ENCODE measurements at places on chromosomes 2 and 18.

GRCh38 chr2:237701033-237701858, 73.9 kb downstream of the LRRFIP1 start:
- peak; percentile 32 for DNase-seq

DNA sequence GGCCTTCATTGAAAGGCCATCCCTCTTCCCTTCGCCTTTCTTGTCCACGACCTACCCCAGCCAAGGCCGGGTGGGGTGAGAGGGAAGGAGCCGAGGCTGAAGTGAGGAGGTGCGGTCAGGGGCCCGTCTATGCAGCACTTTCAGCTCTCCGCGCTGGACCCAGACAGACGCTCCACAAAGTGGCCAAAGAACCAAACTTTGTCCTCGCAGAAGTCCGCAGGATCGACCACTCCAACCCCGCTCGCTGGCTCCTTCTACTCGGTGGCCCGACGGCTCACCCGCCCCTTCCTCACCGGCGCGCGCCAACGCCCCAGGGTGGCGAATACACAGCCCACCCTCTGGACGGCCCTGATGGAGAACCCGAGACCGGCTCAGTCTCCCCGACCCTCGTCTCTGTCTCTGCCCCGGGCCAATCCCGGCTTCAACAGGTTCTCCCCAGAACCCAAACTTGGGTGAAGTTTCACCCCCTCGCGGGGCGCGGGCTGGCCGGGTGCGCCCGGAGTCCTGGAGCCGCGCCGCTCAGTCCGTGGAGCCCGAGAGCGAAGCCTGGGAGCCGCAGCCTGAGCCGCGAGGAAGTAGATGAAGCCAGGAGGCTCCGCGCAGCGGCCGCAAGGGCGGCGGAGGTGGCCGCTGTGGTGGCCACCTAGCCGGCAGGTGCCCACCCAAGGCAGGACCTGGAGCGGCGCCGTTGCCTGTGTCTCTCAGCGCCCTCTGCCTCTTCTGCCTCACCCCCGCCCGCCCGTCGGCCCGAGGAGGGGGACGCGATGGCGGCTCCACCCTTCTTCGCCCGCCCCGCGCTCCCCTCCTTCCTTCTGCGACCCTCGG, 26.7 kb upstream of the ALPP start:
- no peak for DNase-seq

- DNase-seq: no peak
Measured at GRCh38 chr2:170002096-170002495, 174.8 kb downstream of the UBR3 start.

DNA sequence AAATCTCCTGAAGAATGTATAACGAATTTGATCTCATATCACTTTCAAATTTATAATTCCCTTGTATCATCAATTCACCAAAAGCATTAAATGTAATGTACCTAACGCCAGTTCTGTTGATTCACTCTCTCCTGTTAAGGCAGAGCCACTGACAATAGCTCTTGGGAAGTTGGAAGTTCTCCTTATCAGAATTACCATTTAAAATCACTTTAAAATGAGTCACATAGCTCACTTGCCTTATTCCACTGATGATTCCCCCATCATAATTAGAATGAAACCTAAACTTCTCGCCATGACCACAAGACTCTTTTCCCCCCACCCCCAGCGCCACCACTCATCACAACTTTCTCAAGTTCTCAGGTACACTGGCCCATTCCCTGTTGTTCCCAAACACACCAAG, 117.1 kb downstream of the PID1 start:
- no peak for DNase-seq

- no peak for DNase-seq
Measured at GRCh38 chr2:180222644-180223043, 215.5 kb upstream of the CWC22 start.

- no peak for DNase-seq
Measured at GRCh38 chr2:63040586-63040985, 10.0 kb upstream of the OTX1 start.

- no peak for DNase-seq
Measured at GRCh38 chr2:103810875-103811274, 1043.0 kb upstream of the POU3F3 start.

DNA sequence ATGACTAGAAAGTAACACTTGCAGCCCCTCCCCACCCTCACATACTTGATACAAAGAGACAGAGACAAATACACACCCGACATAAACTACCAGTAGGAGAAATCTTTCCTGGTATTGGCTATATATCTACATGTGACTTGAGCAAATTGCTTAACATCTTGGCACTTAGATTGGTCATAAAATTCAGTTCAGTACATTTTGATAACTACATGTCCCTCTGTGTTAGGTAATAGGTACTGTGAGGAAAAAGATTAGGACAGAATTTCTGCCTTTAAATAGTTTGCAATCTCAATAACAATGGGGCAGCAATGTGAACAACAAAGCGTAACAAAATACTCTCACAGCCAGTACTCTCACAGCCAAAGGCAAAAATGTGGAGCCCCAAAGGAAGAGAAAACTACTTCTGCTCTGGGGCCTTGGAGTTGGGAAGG, 670.0 kb upstream of the ACVR2A start:
- no peak for DNase-seq

DNA sequence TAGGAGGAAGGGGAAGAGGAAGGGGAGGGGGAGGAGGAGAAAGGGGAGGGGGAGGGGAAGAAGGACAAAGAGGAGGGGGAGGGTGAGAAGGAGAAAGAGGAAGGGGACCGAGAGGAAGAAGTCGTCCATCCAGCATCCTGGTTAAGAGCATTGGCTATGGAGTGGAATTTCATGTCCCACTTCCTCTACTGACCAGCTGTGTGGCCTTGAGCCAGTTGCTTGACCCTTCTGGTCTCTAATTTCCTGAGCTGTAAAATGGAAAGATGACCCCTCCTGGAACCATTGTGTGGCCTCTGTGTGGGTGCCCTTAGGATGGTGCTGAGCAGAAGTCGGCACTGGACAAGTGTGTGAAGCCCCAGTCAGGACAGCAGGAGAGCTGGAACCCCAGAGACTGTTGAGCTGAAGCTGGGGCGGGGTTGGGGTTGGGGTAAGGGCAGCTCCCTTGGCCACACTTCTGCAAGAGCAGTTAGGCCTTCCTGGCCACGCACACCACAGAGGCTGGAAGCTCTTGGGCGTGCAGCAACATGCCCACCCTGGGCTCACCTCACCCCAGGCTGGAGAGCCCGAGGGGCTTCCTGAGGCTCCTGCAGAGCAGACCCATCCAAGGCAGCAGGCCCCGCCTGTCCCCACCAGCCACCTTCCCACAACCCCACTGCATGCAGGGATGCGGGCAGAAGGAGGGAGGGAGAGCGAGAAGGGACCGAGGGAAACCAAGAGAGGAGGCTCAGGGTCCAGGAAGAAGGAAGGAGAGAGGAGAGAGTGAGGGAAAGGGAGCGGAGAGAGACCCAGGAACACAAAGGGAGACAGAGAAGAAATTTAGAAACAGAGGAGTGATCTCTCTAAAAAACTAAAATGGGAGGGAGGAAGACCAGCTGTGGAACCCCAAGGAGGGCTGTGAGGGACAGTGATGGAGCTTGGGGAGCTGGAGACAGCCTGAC, 16.2 kb downstream of the ADRA2B start:
- peak; percentile 42 for DNase-seq

DNA sequence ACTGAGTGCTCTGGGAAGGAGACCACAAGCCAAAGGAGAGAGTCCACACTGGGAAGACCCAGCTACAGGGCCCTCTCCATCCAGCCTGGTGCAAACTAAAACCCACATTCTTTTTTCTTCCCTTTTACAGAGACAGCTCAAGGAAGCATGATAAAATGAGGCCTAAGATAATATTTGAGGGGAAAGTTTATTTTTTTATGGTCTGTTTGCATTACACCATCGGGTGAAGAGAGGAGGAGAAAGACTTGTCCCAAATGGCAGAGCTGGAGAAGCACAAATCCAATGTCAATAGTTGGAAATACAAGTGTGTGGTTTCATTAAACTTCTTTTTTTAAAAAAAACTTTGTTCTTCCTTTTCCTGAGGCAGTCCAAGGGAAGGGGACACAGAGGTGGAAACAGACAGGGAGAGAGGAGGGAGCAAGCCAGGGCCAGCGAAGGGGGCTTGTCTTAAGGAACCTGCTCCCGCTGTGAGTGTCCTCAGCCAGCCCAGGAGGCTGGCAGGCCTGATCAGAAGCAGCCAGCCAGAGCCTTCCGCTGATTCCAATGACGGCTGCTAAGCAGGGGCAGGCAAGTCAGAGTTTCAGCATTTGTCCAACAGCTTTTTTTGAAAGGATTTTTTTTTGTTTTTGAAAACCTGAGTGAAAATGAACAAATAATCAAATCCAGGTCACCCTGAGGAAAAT, 203.8 kb upstream of the SIX2 start:
- DNase-seq: no peak

GRCh38 chr2:106596844-106597243, 109.7 kb downstream of the CD8B2 start:
- DNase-seq: no peak

DNA sequence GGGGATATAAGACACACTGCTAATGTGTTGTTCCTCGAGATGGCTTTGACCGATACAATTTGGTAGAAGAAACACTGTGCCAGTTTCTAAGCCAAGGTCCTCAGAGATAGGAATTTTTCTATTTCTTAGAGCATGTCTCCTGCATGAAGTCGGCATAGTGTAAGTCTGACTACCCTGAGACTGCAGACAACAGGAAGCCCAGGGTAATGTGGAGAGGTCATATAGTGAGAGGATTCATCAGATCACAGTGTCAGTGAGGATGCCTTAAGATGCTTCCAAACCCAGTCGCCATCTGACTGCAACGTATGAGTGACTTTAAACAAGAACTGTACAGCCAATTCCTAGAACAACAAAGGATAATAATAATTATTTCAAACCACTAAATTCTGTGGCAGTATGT, 818.3 kb upstream of the GYPC start:
- DNase-seq: no peak
